ENCODE measurements at places on chromosomes 7 and 10. TPM values are rescaled to one million over a fixed set of nuclear protein-coding genes. Genes with fewer than 3 reads are reported as not detected.

DNA sequence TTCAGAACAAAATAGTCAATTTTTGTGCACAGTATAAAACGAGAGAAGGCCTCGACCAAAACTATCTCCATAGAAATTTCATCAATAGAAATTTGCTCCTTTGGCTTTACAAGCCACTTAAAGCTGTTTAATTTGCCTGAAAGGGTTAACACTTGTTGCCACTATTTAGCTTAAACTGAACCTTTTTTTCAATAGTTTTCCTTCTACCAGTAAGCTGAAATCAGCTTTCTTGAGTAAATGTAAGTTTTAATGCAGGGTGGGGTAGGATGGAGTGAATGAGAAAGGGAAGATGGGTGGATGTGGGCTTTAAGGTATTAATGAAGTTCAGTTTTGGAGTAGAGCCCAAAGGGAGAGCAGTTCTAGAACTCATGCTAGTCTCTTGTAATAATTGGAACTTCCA is 39.5 kb downstream of the ARL4A start:
- DNase-seq, result no peak

Gene CPEB3
- polyA plus RNA-seq, result 3.1 TPM

Gene PUS7
- 19.2 TPM for polyA plus RNA-seq

DNA sequence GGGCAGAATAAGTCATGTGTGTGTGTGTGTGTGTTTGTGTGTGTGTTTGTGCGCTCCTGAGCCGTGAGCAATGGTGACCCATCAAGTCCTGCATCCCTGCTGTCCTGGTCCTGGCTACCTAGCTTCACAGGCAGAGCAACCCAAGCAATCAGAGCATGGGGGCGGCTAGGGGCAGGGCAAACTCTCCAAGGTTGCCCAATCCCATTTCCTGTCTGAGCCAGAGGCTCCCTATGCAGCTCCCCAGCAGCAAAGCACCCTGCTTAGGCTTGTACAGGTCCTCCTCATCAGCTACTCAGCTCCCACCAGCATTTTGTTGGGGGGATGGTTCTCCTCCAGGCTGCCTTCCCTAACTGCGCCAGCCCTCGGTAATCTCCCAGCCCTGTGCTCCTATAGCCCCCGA is 31.1 kb upstream of the CRHR2 start:
- DNase-seq, result no peak

DNA sequence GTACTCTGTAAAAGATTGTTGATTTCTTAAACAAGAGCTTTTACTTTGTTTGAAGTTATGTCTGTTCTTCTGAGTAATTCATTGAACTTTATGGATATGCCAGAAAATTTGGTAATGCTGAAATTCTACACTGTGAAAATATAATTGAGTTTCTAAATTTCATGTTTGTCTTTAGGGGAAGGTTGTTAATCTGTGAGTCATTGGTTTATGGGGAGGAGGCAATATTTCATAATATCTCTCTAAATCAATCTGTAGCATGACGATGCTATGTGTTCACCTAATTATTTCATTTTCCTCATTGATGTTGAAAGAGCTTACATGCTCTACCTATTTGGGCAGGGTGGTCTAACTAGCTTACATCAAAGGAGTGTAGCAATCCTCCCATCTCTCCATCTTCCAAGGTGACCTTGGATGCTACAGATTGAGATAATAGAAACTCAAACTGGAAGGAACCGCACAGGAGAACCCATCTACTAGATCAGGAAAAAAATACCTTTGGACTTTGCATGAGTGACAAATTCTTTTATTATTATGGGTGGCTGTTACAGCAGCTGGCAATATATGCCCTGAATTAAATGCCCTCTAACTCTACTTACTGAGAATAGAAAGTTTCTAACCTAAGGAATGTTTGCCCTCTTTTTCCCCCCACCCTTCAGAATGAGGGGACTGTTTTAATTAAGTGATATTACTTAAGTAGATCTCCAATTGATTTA is 8.4 kb upstream of the SNX13 start:
- no peak for DNase-seq

- DNase-seq, result no peak
These were observed 105.6 kb downstream of the LHPP start for GRCh38 chr10:124566981-124567835.

Gene MNX1
- polyA plus RNA-seq, result 0.17 TPM

Gene MMD2
- polyA plus RNA-seq, result 0.13 TPM

- DNase-seq, result no peak
These were observed 126.7 kb downstream of the RAPGEF5 start for GRCh38 chr7:22230238-22230637.

Gene TAS2R3
- 0.37 TPM for polyA plus RNA-seq

- no peak for DNase-seq
These were observed 8.0 kb downstream of the PDGFA start for GRCh38 chr7:511476-512145.

Gene TAS2R5
- 10.5 TPM for polyA plus RNA-seq

DNA sequence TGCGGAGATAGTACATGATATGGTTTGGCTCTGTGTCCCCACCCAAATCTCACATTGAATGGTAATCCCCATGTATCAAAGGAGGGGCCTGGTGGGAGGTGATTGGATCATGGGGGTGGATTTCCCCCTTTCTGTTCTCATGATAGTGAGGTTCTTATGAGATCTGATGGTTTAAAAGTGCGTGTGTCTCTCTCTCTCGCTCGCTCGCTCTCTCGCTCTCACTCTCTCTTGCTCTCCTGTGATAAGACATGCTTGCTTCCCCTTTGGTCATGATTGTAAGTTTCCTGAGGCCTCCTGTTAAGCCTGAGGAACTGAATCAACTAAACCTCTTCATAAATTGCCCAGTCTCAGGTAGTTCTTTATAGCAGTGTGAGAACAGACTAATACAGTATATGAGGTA is 171.9 kb downstream of the NSUN6 start:
- no peak for DNase-seq
